Left forelimb (tissue), 1 donor: ENCODE measurements at places on chromosomes 6 and 20.
A peak's percentile ranks its signal among the peaks of the same experiment; 100 is the strongest.

- no peak for DNase-seq
Measured at GRCh38 chr6:37657112-37657886, 40.4 kb downstream of the MDGA1 start.

- no peak for DNase-seq
Measured at GRCh38 chr20:50720026-50720425, 11.4 kb upstream of the PARD6B start.

- no peak for DNase-seq
Measured at GRCh38 chr6:7639427-7639826, 49.4 kb downstream of the SNRNP48 start.

GRCh38 chr6:81774542-81774941 is 22.1 kb upstream of the TENT5A start:
- no peak for DNase-seq

- DNase-seq: no peak
Measured at GRCh38 chr6:2967936-2968335, 3.4 kb downstream of the SERPINB6 start.

GRCh38 chr20:6277661-6278240 is 154.9 kb upstream of the FERMT1 start:
- no peak for DNase-seq

DNA sequence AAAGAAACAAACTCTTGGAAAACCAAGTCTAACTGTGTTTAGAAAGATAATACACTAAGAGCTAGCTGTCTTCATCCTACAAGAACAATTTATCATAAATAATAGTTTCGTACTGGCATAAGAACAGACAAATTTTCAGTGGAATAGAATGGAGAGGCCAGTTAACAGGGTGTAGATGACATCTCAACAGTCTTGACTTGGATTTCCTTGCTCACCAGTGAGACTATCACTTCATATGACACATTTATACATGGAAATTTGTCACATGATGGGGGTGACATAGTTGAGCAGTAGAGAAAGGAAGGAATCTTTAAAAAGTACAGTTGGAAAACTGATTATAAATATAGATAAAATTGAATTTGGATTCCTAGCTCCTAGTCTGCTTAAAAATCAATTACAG is 35.6 kb downstream of the TNFAIP3 start:
- no peak for DNase-seq

DNA sequence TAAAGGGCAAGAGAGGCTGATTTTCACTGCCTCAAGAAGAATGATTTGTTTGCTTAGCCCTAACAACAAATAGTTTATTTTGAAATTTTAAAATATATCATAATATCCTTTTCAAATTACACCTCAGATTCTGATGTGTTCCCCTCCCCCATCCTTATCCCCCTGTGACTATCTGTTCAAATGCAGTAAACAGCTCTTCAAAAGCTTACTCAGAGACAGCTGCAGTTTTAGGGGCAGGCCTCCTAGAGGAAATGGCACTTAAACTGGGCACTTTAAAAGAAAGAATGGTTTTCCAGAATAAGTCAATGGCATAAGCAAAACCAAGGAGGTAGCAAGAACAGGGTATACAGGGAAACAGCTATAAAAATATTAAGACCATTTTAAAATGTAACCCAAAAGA is 118.6 kb upstream of the UST start:
- DNase-seq: no peak

GRCh38 chr20:46551522-46552381 is 1.3 kb upstream of the OCSTAMP start:
- no peak for DNase-seq

DNA sequence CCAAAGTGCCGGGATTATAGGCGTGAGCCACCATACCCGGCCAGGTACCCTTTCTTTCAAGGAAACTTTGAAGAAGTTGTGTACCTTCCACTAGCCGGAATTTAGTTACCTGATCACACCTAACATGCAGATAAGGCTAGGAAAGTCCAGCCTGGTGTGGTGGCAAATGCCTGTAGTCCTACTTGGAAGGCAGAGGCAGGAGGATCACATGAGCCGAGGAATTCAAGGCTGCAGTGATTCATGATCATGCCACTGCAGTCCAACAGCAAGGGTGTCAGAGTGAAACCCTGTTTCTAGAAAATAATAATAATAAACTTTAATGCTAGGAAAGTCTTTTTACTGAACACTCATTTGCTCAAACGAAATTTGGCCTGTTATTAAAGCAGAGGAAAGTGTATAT is 21.0 kb downstream of the NFYA start:
- no peak for DNase-seq

GRCh38 chr6:47170617-47170947 is 128.4 kb upstream of the ADGRF1 start:
- no peak for DNase-seq

- no peak for DNase-seq
Measured at GRCh38 chr6:142462260-142462659, 160.5 kb downstream of the ADGRG6 start.

GRCh38 chr6:111524735-111525134 is 41.7 kb upstream of the REV3L start:
- no peak for DNase-seq

DNA sequence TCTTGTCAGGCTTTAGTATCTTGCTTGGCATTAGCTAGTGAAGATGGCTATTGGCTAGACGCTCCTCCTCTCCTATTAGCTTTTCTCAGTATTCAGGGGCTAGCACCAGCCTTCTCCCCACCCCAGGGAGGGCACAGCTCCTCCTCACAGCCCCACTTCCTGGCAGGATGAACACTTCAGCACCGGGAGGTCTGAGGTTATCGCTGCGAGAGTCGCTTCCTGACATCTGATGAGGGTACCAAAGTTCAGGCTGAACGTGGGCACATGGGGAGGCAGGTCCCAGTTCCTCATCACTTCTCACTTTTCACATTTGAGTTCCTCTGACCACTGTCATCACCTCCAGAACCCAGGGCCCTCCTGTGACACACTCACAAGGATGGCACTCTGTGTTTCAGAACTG is 66.6 kb downstream of the LAMA4 start:
- DNase-seq: no peak

DNA sequence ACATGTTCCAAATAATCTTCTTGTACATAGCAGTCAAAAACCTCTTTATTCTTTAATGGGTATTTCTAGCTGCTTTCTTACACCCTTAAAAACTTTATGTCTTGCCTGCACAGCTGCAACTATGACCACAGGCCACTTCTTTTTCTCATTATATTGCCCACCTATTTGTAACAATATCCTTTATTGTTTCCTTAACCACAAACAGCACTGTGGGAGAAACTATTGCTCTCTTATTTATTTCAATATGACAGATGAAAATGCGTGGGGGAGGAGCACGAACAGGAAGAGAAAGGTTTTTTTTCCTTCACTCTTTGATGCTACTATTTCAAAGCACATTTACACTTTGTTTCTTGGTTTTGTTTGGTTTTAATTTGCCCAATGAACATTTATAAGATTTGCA is 253.5 kb downstream of the GJA1 start:
- no peak for DNase-seq

DNA sequence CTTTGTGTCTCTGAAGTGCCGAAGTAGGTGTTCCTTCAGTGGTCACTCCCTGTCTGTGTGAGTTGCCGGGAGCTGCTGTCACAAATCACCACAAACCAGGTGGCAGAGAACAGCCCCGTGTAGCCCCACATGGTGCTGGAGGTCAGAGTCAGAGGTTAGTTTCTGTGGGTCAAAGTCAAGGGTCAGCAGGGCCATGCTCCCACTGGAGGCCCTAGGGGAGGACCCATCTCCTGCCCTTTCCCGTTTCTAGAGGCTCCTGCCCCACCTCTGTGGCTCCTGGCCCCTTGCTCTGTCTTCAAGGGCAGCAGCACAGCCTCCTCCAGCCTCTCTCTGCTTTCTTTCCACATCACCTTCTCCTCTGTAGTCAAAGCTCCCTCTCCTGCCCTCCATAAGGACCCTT is 264.3 kb downstream of the TAF4 start:
- no peak for DNase-seq

DNA sequence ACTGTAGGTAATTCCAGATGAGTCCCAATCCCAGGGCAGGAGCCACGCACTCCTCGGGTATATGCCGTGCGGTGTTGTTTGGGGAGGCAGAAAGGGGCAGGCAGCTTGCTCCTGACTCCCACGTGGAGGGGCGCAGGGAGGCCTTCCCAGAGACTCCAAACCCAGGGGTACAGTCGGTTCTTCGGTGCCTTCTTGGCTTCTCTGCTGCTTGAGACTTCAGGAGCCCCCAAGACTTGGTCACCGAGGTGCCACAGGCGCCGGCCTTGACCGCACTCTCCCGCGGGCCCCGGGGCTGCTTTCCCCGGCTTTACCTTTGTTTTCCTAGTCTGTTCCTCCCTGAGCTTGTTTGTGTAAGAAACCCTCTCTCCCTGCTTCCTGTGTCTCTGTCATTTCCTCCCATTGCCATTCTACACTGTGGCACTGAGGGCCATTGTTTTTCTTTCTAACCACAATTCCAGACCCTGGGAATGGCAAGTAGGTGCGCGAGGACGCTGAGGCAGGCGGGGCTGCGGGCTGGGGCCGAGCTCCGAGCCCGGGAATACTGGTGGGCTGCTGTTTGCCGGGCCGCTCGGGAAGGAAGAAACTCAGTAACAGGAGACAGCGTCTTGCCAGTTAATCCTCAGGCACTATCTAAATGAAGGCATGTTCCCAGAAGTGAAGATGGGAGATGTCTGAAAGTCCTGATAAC is 215.6 kb upstream of the HEY2 start:
- DNase-seq: no peak

DNA sequence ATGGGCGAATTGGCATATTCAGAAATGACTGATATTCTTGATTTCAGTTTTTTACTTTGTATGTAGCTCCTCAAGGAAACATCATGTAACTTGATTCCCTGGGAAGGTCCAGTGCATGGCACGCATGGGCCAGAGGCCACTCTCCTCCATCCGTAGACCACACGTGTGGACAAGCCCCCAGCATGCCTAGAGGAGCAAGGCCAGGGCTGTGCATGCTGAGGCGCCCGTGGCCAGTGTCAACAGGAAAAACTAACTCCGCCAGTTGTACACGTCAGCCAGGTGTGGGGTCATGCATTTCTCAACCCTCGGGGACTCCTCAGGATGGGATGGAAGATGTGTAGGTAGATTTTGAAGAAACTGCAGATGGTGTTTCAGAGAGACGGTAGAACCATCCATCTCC is 37.8 kb upstream of the CD93 start:
- DNase-seq: no peak

GRCh38 chr6:49462071-49462470 is 982 bp downstream of the MMUT start:
- no peak for DNase-seq

DNA sequence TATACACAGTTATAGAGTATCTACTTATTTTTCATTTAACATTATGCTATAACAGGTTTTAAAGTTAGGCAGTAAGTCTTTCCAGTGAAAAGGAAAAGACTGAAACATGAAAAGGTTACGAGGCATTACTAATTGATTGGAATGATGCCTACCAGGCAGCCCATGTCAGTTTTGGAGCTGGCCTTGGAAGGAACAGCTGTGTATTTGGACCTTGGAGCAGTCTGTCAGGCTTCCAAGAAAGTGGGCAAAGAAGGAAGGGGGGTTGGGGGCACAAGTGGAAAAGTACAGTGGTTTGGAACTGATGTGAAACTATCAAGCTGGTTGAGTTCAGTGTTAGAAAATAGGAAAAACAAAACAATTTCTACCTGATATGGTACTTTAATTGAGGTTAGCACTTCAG is 41.7 kb downstream of the SLC16A10 start:
- no peak for DNase-seq

DNA sequence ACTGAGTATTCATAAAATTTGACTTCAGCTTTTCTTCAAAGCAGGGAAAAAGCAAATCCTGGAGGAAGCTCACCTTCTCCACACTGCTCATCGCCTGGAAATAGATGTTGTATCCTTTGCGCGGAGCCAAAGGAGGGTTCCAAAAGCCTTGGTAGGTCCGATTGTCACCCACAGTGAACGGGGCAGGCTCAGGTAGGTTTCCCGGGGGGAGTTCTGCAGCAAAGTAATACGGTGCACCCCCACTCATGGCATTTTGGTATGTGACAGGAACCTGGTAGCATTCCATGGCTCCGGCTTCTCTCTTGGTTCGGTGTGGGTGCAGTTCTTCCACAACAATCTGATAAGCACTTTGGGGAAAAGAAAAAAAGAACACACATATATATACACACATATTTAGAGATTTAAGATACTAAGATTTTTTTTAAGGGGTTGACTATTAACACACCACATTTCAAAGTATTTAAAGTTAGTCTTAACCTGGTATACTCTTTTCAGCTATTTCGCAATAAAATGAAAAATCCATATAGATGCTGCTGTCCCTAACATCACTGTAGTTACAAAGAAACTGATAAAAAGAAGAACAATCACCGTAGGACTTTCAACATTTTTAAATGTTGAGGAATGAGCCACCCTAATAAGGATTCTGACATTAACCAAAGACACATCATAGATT is 166.7 kb upstream of the THEMIS start:
- no peak for DNase-seq

- DNase-seq: no peak
Measured at GRCh38 chr6:36999061-36999750, 6.2 kb upstream of the FGD2 start.

- peak; percentile 80 for DNase-seq
Measured at GRCh38 chr6:28896505-28897368, 27.0 kb downstream of the TRIM27 start.

DNA sequence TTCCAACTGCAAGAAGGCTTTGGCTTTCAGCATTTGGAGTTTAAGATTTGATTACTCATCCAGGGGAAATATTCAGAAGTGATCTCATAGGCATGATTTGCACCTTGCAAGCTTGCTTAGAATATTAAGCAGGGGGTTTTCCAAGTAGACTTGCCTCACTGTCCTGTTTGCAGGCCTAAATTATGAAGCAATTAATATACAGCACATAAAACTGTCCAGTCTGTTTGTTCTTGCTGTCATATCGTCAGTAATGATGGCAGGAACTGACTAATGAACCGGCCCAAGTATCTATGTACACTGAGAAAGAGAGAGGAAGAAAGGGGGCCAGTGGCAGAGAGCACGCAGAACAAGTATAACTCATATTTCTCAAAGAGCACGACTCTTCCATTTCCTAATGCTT is 212.5 kb upstream of the SUPT3H start:
- no peak for DNase-seq

DNA sequence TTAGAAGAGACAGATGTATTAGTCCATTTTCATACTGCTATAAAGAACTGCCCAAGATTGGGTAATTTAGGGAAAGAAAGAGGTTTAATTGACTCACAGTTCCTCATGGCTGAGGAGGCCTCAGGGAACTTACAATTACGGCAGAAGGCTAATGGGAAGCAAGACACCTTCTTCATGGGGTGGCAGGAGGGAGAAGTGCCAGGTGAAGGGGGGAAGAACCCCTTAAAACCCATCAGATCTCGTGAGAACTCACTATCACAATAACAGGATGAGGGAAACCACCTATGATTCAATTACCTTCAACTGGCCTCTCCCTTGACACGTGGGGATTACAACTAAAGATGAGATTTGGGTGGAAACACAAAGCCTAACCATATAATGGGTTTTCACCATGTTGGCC is 28.9 kb upstream of the PNRC1 start:
- DNase-seq: no peak

GRCh38 chr20:38299963-38300362 is 4.0 kb upstream of the BPI start:
- DNase-seq: no peak

- DNase-seq: no peak
Measured at GRCh38 chr20:43605715-43606114, 15.0 kb downstream of the IFT52 start.
